HS-27A (cell line): ENCODE measurements at places on chromosomes 6 and 20.

DNA sequence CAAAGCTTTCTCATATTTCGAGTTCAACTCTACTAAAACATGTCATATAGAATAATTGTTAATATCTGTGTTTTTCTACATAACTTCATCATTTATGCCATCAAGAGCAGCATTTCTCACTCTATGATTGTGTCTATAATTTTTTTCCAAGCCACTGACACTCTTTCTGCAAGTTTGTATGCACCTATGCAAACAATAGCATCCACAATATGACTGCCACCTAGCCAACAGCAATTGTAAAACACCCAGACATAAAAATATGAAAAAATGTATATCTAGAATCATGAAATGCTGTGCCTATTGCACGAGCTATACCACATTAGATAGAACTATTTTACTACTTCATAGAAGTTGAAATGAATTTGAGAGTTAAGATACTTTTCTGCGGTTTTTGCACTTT, 286.5 kb upstream of the MARCKS start:
- DNase-seq = no peak

DNA sequence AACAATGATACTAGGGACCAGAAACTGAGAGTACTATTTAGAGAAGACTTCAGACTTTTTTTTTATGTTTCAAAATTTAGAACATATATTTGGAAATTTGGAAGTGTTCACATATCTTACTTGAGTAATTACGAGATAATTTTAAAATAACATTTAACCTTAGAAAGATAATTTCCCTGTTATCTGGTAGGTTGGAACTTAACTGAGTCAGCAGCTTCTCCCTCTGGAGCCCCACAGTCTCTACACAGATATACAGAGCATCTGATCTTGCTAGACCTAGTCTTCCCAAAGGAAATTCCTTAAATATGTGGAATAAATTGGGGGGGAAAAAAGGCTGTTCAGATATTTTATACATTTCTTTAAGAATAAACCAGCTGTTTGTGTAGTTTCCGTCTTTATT, 48.6 kb downstream of the TSPYL4 start:
- DNase-seq = no peak

DNA sequence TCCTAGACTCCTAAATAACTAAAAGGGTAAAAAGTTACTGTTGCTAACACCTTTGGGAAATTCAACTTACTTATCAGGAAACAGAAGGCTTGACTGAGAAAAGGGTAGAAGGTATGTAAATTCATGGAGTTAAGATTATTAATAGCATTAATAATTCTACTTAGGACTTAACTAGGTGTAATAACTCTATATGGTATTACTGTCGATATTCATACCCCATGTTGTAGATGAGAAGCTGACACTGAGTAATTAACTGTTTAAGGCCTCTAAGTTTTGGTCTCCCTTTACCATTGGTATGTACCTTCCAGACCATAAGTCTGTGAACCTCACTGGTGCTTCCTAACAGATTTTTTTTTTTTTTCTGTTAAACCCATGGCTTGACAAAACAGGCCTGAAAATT, 15.4 kb downstream of the GLO1 start:
- no peak for DNase-seq

GRCh38 chr6:43673444-43674084, 14.0 kb downstream of the MRPS18A start:
- no peak for DNase-seq

- DNase-seq = no peak
These were observed 128.6 kb upstream of the FAM83B start for GRCh38 chr6:54717849-54718455.

GRCh38 chr6:3139090-3139903, 18.0 kb downstream of the TUBB2A start:
- DNase-seq = no peak

DNA sequence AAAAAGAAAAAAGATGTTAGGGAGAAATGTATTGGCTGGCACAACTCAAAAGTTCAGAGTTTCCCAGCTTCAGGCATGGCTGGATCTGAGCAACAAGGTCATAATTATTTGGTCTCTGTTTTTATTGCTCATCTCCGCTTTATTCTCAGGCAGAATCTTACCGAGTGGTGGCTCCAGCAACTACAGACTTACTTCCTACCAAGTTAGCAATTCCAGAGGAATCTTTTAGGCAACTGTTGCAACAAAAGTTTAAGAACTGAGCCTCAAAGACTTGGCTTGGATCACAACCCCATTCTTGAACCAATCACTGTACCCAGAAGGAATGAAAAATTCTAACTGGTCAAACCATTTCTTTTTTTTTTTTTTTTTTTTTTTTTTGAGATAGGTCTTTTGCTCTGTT, 35.5 kb upstream of the NCOA3 start:
- no peak for DNase-seq

DNA sequence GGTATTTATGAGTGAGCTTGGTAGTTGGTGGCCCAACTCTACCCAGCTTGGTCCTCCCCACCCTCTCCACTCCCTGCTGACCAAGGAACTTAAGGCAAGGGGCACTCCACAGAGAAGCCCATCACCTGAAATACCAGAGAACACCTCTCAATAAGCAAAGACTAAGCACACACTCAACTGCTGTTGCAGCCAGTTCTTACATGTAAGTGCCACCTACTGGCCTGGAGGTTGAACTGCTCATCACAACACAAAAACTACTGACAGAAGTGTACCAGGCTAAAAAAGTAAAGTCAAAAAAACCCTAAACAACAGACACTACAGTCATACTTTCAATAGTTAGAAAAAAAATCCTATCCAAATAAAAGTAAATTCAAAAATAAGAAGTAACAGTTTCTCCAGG, 146.2 kb downstream of the FAM83B start:
- no peak for DNase-seq

DNA sequence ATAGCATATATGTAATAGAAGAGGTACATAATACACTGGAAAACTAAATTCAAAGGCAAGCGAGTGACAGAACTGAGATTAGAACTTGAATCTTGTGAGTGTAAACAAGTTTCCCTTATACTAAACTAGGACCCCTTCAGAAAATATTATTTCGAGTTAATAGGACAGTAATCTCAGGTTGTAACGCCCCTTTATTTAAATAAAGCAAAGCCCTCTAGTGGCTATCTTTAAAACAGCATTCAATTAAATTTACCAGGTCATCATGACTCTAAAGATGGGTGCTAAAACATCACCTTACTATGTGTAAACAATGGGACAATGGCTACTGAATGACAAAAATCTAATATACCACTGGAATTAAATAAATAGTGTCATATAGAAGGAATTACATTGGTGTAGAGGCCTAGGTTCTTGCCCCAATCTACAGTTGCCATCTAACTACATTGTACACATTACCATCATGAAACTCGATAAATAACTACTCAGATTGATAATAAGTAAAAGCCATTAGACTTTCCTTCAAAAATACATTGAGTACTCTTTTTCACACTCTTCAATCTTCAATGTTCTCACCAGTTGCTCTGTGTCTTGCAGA, 255.4 kb upstream of the IRAK1BP1 start:
- DNase-seq = no peak

DNA sequence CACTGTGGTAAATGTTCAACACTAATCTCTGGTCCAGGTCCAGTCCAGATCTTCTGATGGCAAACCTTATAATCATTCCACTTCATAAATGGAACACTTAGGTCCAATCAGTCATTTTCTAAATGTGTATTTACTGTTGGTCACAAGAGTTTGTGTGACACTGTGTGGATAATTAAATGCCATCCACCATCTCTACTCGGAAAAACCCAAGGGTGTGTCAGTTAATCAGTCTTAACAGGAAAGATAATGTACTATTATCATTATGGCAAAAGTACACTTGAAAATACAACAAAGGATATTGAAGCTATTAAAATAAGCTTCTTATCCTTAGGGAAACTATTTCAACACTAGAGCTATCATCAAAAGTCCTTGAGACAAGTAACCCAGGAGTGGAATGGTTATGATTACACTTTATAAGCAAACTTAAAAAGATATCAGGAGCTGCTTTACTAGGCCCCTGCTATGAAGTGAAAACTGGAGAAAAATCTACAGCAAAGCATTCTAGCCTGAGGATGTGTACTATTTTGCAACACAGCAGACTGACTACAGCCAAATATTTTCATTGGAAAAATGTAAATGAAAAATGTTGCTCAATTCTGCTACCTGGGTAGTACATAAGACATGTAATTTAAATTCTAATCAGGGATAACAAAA, 227.9 kb downstream of the LAMA2 start:
- no peak for DNase-seq

GRCh38 chr6:134689641-134690040, 260.3 kb downstream of the ALDH8A1 start:
- no peak for DNase-seq

- no peak for DNase-seq
These were observed 164.9 kb downstream of the SCML4 start for GRCh38 chr6:107658920-107659865.

- DNase-seq = no peak
These were observed 35.3 kb downstream of the EFCAB8 start for GRCh38 chr20:32894026-32894483.

GRCh38 chr6:53956068-53956711, 155.1 kb upstream of the MLIP start:
- DNase-seq = no peak

GRCh38 chr6:46023216-46023915, 7.7 kb upstream of the CLIC5 start:
- no peak for DNase-seq

DNA sequence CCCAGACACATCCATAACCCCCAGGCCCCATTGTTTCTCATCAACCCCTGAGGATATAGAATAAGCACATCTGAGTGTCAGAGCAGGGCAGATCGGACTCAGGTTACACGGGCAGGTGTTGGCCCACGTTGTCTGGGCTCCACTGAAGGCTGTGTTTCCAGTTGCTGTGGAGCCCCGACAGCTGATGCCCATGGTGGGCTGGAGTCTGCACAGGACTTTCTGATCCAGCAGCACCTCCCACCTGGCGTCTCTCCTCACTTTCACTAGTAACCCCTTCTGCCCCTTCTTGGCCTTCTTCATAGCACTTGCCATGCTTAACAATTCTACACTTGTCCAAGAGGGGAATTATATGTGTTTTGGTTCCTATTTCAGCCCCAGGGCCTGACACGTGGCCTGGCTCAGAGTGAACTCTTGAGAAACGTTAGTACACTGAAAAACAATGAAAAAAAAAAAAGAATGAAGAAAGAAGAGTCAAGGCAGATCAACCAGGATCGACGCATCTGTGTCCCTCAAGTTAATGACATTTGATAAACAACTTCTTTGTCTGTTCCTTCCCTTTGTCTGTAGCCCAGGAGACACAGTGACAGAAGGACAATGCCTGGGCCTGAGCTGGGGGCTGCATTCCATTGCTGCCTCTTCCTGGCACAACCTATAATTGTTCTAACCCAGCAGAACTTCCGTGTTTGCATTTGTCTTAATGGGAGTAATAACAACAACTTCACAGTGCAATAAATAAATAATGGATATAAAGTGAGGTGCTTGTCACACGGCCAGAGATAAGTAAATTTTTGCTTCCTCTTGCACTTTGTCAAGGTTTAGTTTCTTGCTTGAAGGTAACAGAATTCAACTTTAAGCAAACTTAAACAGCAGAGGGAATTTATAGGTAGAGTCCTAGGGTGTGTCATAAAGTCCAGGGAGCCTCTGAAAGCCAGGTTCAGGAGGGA, 224.2 kb upstream of the SSTR4 start:
- DNase-seq = no peak

- no peak for DNase-seq
These were observed 746 bp downstream of the BACH2 start for GRCh38 chr6:90295854-90296340.

DNA sequence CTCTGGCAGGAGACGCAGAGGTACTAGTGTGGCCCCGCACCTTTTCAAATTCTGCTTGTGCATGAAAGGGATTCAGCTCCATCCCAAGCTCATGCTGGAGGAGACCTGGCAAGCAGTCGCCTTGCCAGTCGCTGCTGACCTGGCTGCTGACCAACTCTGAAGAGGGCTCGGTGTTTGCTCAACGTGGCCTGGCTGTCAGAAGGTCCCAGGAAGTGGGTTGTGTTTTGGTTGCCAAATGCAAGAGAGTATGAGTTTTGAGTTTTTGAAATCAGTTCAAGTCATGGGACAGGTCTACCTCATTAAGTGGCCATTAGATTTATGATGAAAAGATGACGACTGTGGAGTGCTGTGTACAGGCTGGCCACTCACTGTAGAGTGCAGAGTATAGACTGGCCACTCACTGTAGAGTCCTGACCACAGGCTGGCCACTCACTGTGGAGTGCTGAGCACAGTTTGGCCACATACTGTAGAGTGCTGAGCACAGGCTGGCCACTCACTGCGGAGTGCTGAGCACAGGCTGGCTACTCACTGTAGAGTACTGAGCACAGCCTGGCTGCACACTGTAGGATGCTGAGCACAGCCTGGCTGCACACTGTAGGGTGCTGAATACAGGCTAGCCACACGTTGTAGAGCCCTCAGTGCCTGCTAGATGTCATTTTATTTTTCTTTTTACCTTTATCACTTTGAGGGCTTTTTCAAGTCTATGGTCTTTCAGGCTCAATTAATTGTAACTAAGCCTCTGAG, 193.9 kb downstream of the ZNF217 start:
- no peak for DNase-seq

DNA sequence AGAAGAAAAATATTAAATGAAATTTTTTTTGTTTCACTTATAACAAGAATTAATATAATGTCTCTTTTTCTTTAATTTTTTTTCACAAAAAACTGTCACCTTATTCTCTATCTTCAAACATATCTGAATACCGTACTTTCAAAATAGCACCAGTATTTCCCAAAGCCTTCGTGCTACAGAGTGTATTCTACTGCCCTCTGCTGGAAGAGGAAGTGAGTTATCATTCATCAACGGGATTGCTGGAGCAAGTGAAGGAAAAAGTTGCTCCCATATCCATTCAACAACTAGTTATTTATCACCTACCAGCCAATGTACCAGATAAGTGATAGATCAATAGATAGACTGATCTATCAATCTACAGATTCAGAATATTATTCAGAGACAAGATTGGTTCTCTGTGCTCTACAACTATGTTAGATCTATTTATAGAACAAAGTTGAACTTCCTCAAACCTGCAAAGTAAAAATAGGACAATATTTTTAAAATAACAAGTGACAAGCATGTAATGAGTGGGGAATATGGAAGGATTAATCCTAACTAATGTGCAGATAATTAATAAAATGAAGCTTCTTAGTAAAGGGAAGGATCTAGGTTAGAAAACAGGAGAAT, 26.7 kb upstream of the TFAP2B start:
- peak; percentile 17 for DNase-seq

- peak; percentile 20 for DNase-seq
These were observed 255.4 kb downstream of the ATXN1 start for GRCh38 chr6:16505711-16506357.

GRCh38 chr20:38034961-38035360, 1.4 kb downstream of the RPRD1B start:
- DNase-seq = no peak
